ENCODE measurements at places on chromosomes 11 and 22. TPM values are rescaled to one million over a fixed set of nuclear protein-coding genes. Genes with fewer than 3 reads are reported as not detected.

DBX1 gene
- not detected for total RNA-seq

KCNJ1 gene
- not detected for total RNA-seq

C11orf42 gene
- not detected for total RNA-seq

ZNF195 gene
- 26.3 TPM for total RNA-seq

HEPACAM gene
- not detected for total RNA-seq

NOX4 gene
- 11.6 TPM for total RNA-seq

CD248 gene
- 0.07 TPM for total RNA-seq

GP1BB gene
- not detected for total RNA-seq

SGSM1 gene
- total RNA-seq = not detected

SCGB1D2 gene
- total RNA-seq = not detected

TSSK2 gene
- not detected for total RNA-seq

PIWIL4 gene
- 0.22 TPM for total RNA-seq

GAL3ST3 gene
- 2.3 TPM for total RNA-seq

FOLH1 gene
- not detected for total RNA-seq

TOB2 gene
- 31.8 TPM for total RNA-seq

TRIM77 gene
- total RNA-seq = not detected

LRP4 gene
- total RNA-seq = 5.0 TPM

OR5A1 gene
- not detected for total RNA-seq

TPCN2 gene
- 6.3 TPM for total RNA-seq

ART5 gene
- total RNA-seq = 0.51 TPM

C11orf52 gene
- total RNA-seq = 5.0 TPM

EMSY gene
- 7.8 TPM for total RNA-seq

PHLDA2 gene
- total RNA-seq = 63.1 TPM

RBMXL2 gene
- total RNA-seq = 0.14 TPM
